ENCODE measurements at places on chromosomes 2 and 18.

DNA sequence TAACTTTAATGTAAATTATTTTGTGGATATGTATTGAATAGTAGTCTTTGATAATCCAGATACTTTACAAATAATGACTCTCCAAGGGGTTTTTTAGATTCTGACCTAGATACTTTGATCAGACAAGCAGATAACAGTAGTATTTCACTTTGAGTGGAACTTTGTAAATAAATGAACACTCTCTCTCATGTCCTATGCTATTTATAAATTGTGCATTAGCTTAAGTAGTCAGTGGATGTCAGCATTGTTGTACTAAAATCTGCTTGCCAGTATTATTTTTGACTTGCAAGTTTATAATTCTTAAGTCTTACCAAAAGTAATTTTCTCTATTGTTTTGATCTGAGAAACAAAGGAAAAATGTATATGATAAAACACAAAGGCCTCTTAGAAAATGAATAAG lies 1113.1 kb upstream of the NRXN1 start:
- DNase-seq, result no peak

- no peak for DNase-seq
Measured at GRCh38 chr2:191757208-191757607, 79.3 kb downstream of the NABP1 start.

GRCh38 chr2:192544371-192544955 lies 349.7 kb upstream of the TMEFF2 start:
- no peak for DNase-seq

DNA sequence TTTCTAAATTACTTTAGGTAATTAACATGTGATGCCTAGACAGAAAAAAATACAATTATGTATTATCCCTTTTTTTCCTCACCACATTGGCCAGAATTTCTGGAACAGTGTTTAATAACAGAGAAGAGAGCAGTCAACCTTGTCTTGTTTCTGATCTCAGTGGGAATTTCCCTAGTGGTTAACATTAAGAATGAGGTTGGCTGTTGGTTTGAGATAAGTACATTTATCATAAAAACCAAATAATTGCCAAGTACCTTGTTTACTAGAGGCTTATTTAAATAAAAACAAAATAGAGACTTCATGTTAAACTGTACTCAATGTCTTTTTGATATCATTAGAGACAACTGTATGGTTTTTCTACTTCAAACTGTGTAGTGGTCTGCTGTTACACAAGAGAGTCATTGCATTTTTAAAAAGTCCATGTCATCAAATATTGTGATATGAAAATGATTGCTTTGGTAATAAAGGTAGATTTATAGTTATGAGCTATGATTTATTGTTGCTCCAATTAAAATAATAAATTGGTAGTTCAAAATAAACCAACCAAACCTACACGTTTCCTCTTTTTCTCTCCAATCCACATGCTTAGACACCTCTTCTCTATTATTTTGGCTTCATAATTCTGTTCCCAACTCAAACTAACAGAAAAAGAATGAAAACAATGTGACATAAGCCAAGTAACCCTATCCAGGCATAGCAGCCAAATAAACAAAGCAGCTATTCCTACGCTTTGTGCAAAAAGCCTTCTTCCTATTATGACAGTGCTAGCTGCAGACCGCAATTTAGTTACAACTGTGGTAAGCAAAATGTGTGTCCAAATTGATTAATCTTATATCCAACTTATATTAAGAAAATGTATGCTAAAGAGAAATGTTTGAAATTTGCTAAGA lies 20.9 kb upstream of the TANK start:
- DNase-seq, result no peak

- DNase-seq, result no peak
Measured at GRCh38 chr2:158975271-158975921, 7.0 kb downstream of the TANC1 start.

All from activated CD4-positive, alpha-beta T cell treated with anti-CD3 and anti-CD28 coated beads for 48 hours (primary cell).